ENCODE measurements at places on chromosomes 7 and 10.
A peak's percentile ranks its signal among the peaks of the same experiment; 100 is the strongest.

DNA sequence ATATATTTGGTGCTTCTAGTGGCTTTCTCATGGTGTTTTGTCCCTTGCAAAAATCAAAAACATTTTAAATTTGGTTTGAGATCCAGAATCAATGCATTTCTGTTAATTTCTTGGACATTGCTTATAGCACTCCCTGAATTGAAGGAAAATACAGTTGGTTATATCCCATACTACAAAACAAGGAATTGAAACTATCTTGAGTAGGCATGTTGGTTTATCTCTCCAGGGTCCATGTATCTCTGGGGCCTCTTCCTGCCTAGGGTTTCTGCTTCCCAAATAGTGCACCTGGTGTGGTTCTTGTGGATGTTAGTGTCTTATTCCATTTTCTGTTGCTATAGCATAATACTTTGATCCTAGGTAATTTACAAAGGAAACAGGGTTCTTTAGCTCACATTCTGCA, 212.4 kb downstream of the CAMK1D start:
- no peak for DNase-seq

GRCh38 chr7:146366938-146367337, 250.3 kb downstream of the CNTNAP2 start:
- no peak for DNase-seq

- DNase-seq = no peak
Measured at GRCh38 chr7:148733496-148733895, 34.8 kb downstream of the CUL1 start.

DNA sequence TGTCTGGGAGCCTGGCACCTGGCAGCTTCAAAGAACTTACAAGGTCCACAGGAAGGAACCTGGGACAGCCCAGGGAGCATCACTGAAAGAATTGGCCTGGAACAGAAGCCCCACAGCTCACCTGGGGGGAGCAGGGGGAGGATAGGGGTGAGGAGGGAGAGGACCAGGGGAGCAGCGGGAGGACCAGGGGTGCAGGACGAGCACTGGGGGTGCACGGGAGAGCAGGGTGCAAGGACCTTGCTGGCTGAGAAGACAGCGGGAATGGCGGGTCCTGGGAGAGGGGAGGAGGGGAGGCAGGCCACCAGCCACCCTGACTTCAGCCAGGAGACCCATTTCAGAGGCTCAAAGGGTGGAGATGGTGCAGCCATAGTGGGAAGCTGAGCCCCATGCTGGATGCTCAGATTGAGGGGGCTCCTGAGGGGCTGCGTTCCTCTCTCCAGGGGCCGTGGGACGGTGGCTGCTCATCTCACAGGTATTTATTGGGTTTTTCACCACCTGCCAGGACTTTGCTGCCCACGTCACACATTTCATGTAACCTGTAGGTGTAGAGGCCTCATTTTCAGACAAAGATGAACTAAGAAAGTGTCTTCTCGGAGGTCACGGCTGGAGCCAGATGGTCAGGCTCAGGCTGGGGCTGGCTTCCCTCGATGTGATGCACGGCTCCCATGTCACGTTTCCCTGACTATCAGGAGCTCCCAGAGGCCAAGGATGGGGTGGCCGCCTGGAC, 110.1 kb downstream of the WDR37 start:
- no peak for DNase-seq

DNA sequence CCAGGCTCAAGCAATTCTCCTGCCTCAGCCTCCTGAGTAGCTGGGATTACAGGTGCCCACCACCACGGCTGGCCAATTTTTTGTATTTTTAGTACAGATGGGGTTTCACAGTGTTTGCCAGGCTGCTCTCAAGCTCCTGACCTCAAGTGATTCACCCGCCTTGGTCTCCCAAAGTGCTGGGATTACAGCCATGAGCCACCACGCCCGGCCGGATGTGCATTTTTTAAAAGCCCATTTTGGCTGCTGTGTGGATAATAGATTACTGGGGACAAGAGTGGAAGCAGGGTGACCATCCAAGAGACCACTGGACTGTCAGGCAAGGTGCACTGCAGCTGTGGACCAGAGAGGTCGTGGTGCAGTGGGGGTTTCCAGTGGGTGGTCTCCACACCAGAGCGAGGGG, 21.4 kb downstream of the HKDC1 start:
- DNase-seq = no peak

DNA sequence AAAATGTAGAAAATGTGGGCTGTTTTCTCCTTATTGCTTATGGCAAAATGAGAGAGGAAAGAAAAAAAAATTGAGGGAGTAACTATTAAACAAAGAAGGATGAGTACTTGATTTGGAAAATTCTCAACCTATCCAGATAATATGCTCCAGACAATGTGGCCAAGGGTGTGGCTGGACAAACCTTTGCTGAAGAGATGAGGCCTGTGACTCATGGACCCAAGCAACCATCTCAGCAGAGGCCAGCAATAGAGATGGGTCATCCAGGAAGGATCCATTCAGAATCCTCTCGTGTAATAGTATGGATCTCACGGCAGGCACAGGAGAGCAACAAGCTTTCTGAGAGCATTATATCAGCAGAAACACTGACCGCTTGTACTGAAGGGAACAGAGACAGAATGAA, 120.3 kb upstream of the CELF2 start:
- no peak for DNase-seq

DNA sequence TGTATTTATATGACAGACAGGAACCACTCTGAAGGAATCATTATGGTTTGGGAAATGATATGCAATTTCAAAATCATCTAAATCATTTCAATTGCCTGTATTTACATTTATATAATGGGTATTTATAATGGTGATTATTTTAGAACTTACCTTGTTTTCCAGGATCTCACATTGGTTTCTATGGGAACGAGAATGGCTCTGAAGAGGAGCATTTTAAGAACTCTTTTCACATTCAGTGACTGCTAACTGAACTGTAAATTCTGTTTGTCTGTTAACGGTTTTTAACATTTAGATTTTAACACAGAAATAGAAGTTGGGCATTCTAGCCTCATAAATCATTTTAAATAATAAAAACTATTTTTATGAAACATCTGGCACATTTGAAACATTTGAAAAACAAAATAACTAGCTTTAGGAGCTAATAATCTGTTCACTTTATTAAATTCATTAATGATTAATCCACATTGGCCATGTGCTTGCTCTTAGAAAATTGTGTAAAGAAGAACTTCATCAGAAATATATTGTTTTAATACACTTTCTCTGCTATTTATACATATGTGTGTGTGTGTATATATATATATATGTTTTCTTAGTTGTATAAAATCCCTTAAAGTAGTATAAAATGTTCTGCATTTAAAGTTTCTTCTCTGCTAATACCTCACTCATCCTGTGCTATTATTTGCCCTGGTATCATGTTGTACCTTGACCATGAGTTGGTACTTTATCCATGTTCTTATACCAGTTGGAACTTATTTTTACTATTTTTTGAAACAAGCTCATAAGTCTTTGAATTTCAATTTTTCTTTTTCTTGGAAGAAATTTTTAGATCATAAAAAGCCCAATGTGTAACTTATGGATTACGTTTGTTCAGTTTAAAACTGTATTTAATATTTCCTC, 8.7 kb upstream of the SEM1 start:
- DNase-seq = no peak

DNA sequence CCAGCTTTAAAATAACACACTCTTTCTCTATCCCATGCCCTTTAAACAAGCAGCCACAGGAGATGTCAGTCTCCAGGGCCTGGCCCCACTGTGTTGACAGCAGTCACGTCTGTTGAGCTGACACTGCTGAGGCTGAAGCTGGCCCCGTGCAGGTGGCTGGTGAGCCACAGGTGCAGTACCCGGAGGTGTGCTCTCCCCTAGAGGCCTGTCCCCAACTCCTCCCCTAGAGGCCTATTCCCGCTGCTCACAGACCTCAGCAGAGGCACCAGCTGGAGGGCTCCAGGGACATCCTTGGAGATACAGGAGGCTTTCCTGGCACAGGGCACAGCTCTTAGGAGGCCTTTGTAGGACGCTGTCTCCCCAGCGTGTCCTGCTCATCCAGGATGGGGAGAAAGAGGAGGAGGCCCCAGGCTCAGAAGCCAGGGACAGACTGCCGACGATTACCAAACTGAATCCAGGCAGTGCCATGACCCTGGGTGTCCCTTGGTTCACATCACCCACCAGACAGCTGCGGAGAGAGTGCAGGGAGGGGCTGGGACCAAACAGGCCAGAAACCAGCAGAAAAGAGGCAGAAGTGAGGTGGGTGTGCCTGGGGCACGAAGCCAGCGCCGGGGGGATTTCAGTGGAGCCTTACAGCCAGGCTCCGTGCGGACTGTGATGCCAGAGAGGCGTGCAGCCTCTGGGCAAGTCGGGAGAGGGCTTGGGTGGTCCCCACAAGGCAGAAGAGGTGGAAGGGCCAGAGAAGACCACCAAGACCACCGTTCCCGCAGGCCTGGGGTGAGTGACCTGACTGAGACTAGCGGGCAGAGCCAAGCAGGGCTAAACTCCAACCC, 18.5 kb upstream of the TTYH3 start:
- DNase-seq = no peak

GRCh38 chr10:114855776-114856543, 34.4 kb downstream of the FHIP2A start:
- DNase-seq = peak; percentile 26

DNA sequence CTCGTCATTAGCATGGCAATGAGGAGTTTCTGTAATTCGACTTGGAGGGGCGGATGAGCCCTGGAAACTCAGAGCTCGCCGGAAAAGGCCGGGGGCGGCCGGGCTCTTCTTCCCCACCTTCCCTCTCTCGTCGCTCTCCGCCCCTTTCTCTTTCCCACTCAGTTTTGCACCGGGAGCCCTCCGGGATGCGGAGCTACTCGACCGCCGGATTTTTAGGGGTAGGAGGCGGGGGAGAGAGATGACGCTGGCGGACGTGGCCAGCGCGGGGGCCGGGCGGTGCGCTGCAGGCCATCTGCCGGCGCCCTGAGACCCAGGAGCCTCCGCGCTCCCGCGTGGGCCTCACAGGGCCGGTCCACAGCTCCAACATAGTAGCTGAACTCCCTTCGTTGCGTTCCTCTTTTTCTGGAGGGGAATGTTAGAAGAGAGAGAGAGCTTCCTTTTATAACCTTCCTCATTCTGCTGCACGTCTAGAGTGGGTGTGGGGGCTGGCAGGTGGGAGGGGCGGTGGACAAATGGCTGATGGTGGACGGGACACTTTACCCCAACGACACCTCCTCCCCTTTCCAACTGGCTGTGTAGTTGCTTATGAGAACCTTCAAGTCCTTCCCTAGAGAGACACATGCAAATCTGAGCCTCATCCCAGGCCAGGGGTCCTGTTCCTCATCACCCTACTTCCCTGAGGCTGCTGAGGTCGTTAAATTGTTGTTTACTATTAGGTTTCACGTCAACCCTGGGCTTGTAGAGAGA, 1.1 kb upstream of the HOXA1 start:
- no peak for DNase-seq
